ENCODE measurements at places on chromosomes 13 and 19.

- DNase-seq: no peak
Measured at GRCh38 chr19:29635963-29636362, 29.3 kb upstream of the PLEKHF1 start.

DNA sequence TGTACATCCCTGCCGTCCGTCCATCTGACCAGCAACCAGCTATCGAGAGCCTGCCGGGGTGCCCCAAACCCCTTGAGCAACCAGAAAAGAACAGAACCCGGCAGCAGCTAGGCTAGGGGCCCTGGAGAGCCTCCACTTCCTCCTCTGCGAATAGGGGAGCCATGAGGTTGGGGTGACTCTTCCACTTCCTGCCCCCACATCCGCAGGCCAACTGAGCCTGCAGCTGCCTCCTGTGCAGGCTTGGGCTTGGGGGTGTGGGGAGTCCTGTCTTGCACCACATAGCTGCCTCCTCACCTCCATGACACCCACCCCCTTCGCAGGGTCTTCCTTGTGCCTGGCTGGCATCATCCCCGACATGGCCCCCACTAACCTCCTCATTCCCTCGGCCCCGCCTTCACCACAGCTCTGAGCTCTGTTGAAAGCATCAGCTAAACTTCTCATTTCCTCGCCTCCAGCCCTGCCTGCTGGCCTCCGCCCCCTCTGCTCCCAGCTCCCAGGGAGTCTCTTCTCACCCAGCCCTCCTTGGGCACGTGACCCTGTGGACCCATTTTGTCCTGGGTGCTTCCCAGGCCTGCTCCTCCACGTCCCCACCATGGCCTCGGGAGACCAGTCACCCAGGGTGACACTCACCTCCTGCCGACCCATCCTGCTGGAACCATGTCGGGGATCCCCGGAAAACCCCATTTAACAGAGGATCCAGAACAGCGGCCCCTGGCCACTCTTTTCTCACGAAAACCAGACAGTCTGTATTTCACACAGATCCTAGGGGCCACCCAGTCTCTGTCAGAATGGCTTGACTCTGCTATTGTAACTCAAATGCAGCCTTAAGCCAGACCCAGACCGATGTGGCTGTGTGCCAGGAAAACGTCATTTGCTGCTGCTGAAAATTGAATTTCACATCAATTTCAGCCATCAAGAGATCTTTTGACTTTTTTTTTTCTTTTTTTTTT lies 50.4 kb downstream of the MYO9B start:
- DNase-seq: peak; percentile 80

- no peak for DNase-seq
Measured at GRCh38 chr13:31057403-31058033, 104.2 kb downstream of the HSPH1 start.

- no peak for DNase-seq
Measured at GRCh38 chr13:38409771-38410170, 60.1 kb downstream of the UFM1 start.

GRCh38 chr13:43686557-43686956 lies 100.2 kb downstream of the ENOX1 start:
- no peak for DNase-seq

DNA sequence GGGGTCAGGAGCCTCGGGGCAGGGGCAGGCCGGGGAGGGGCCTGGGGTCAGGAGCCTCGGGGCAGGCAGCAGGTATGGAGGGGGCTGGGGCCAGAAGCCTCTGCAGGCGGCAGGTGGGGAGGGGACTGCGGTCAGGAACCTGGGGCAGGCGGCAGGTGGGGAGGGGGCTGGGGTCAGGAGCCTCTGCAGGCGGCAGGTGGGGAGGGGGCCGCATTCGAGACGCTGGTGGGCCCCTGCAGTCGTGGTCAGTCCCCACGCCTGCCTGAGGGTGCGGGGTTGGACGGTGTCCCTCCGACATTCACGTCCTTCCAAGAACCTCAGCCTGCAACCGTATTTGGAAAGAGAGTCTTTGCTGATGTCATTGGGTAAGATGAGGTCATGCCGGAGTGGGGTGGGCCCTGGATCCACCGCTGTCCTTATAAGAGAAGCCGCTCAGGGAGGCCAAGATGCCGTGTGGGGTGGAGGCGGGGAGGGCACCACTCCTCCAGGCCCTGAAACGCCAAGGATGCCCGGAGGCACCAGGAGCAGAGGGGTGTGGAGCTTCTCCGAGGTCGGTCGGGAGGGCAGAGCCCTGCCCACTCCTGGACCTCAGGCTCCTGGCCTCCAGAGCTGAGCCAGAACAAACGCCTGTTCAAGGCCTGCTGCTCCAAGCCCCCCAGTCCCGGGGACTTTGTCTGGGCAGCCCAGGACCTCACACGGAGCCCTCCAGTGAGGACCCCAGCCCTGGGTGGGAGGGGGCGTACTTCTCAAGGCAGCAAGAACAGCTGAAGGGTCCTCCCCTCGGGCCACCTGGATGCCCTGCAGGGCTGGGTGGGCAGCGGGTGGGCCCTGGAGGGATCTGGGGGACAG lies 30.1 kb downstream of the PIP5K1C start:
- no peak for DNase-seq

- DNase-seq: no peak
Measured at GRCh38 chr13:61045251-61045650, 370.4 kb downstream of the PCDH20 start.

DNA sequence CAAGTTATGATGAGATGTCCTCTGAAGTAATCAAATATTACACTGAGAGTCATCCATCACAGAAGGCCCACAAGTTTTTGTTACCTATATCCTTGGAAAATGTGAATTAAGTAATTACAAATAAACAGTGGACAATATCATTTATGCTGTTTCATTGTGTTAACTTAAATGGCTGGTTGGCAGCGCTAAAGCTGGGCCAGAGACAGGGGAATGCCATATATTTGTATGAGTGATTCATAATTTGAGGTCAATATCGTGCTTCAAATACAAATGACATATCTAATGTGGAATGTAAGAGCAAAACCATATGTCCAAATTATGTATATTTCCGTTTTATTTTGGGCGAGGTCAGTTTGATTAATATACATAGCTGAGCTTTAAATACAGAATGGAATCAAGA lies 1556.2 kb downstream of the SLITRK5 start:
- DNase-seq: no peak

DNA sequence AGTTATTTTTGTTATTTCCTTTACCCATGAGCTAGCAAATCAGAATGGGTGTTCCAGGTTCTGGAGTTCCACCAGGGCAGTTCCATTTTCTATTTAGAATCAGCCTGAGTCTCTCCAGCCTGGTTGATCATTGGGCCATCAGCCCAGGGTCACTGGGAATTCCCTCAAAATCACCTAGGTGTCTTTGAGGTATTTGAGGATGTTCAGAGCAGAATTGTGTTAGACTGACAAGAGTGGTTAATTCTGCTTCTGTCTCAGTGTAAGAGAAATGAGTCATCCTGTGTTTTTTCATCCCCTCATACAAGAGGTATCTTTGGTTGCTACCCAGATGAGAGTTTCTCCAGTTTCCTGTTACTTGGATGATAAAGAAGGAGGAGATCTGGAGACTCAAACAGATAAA lies 11.7 kb downstream of the ZNF66 start:
- no peak for DNase-seq

DNA sequence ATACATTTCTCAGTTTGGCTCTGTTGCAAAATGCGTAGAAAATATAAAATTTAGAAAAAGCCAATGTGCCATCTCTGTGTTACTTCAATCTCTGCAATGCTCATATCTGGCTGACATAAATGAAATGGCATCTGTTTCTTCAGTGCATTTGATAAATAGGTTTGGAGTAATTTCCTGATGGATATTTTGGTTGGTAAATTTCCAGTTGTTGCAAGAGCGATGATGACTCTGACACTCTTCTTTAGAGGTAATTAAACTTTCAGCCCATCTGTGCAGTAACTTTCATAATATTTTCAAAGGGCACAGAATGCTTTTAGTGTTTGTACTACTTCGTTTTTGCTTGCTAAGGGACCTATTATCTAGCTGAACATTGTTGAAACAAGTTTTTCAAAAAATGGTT lies 1286.4 kb downstream of the PCDH9 start:
- no peak for DNase-seq

- DNase-seq: no peak
Measured at GRCh38 chr19:45953676-45954075, 20.0 kb downstream of the NOVA2 start.

GRCh38 chr13:59478908-59479307 lies 684.8 kb downstream of the DIAPH3 start:
- DNase-seq: no peak

GRCh38 chr19:41745756-41746155 lies 9.6 kb upstream of the CEACAM6 start:
- no peak for DNase-seq

- DNase-seq: peak; percentile 73
Measured at GRCh38 chr19:12994701-12995595, at the start of gene NFIX. Gene NFIX, plus strand, starts transcription at chr19:12995475. Its CDS starts 363 bp downstream, at chr19:12995838.

DNA sequence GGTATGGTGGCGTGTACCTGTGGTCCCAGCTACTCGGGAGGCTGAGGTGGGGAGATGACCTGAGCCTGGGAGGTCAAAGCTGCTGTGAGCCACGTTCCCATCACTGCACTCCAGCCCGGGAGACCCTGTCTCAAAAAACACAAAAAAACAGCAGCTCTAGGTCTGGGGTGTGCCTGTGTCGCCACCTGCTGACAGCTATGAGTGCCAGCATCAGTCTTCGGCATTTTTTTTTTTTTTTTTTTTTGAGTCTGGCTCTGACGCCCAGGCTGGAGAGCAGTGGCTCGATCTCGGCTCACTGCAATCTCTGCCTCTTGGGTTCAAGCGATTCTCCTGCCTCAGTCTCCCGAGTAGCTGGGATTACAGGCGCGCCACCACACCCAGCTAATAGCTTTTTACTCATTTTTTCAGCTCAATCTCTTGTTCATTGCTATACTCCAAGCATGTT lies 10.1 kb downstream of the AP2S1 start:
- DNase-seq: peak; percentile 72

GRCh38 chr19:15156391-15156790 lies 44.4 kb downstream of the NOTCH3 start:
- DNase-seq: no peak

GRCh38 chr13:19643652-19644051 lies 10.2 kb downstream of the MPHOSPH8 start:
- no peak for DNase-seq

Data from GM10248 (cell line).